ENCODE measurements at places on chromosomes 13 and 19. TPM values are rescaled to one million over a fixed set of nuclear protein-coding genes. Genes with fewer than 3 reads are reported as not detected.

PEX11G gene
- 3.8 TPM for polyA plus RNA-seq

KRI1 gene
- 16.2 TPM for polyA plus RNA-seq

IGFL3 gene
- not detected for polyA plus RNA-seq

DNA sequence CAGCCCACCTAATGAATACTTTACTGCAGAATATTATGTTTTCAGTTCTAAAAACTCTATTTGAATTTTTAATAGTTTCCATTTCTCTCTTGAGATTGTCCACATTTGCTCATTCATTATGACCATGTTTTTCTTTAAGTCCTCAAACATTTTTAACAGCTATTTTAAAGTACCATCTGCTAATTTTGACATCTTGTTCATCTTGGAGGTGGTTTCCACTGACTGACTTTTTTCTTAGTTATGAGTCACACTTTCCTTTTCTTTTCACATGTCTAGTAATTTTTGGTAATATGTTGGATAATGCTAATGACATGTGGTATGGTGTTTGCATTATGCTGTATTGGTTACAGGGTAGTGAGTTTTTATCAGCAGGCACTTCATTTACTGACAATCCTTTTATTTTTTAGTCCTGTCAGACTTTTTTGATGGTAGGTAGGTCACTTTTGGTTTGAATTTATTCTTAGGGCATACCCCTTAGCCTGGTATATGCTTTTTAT lies 15.4 kb upstream of the ESD start:
- no peak for DNase-seq

DNA sequence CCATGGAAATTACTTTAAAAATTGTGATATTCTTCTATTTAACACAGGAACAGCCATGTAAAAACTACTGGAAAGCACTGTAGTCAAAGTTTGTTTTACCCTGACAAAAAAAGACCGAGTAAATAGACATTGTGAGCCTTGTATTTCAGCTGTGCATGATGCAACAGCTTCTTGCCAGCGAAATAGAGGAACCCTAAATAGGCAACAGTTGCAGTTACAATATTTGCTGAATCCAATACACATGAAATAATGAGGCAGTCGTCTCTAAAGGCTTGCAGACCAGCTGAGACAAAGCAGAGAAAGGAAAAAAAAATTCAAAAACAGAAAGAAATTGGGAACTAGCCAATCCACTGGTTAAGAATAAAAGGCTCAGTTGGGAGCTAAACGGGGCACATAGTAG lies 1001.1 kb downstream of the OLFM4 start:
- DNase-seq: peak; percentile 31

DNA sequence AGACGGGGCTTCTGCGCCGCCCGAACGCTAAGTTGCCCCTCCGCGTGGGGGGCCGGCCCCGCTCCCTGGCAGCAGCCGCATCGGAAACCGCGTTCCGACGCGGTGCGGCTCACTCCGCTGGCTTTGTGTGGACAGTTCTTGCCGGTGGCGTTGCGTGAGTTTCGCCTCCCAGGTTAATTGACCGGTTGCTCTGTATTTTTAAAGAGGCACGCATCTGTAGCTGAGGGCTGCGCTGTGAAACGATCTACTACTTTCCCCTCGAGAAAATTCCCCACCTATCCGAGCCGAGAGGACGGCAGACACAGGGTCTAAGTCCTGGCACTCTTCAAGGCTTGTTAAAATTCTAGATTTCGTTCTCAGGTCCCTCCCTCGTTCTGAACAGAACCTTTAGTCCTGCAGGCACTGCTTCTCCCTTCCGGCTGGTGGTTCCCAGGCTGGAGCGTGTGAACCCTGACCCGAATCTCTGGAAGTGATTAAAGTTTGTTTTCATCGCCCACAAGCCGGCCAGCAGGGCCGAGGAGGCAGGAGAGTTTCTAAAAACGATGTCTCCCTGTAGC lies 933 bp downstream of the ARHGEF7 start:
- DNase-seq: peak; percentile 38

DNA sequence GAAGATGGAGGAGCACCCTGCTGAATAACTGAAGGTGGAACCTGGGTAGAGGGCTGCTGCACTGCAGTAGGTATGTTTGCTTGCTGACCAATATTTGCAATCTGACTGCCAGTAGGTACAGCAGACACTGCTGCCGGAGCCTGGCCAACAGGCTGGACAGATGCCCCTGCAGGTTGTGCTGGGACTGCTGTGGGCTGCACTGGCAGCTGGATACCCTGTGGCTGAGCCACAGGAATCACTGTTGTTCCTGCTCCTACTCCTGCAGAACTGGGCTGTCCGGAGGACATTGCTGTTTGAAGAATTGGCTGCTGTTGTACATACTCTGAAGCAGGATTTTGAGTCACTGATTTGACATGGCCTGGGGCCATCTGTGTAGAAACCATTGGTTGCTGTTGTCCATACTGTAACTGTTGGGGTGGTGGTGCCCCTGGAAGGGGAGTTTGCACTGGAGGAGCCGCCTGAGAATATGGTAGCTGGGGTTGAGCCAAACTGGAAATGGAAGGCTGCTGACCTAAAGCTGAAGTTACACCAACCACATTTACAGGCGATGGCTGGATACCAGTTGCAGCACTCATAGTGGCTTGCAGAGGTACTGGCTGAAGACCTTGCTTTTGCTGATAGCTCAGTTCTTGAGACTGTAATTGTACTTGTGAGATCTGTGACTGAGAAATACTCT lies 2.2 kb downstream of the TSC22D1 start:
- DNase-seq: no peak

GRCh38 chr13:40776232-40776631 lies 5.2 kb upstream of the MRPS31 start:
- no peak for DNase-seq

DNA sequence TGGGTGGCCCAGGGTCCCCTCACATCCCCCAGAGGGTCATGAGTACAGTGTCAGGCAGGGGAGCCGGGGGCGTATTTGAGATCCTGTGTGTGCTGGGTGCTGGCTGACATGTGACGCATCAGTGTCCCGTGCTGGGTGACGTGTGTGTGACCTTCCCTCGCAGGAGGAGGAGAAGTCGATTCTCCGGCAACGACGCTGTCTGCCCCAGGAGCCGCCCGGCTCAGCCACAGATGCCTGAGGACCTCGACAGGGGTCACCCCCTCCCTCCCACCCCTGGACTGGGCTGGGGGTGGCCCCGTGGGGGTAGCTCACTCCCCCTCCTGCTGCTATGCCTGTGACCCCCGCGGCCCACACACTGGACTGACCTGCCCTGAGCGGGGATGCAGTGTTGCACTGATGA lies 25.8 kb downstream of the PNPLA6 start:
- no peak for DNase-seq

All from spinal cord (tissue), 10 donors.